ENCODE measurements at places on chromosomes 6 and 20.

GRCh38 chr6:168201383-168201782 is 118.2 kb downstream of the DACT2 start:
- no peak for DNase-seq

DNA sequence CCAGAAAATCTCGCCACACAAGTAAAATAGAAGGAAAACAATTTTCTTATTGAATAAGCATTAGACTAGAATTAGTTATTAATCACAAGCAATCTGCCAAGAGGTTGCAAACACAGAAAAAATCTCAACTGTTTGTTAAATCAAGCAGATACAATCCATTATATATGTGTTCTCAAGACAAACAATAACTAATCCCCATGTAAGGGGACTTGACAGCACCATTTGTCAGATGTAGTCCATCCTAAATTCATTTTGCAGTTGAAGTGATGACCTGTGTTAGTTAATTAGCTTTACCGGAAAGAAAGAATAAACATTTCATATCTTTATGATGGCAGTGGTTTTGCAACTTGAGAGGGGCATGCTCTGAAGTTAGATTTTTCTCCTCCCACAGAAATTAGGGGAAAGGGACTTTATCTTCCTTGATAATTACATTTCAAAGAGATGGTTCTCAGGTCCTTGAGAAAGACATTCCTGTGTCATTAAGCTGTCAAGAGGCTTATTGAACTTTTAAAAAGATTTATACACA is 1588.0 kb downstream of the GRIK2 start:
- no peak for DNase-seq

GRCh38 chr6:94377835-94378234 is 958.5 kb upstream of the EPHA7 start:
- DNase-seq: no peak

GRCh38 chr20:59087829-59088433 is 45.3 kb upstream of the PRELID3B start:
- no peak for DNase-seq

GRCh38 chr6:96197241-96197640 is 181.5 kb downstream of the FUT9 start:
- no peak for DNase-seq

GRCh38 chr6:5680095-5680494 is 326.6 kb downstream of the NRN1 start:
- DNase-seq: no peak

- no peak for DNase-seq
These were observed 929.6 kb downstream of the C6orf118 start for GRCh38 chr6:164379795-164380194.

GRCh38 chr6:150250826-150251225 is 108.0 kb downstream of the PPP1R14C start:
- DNase-seq: no peak

GRCh38 chr6:160002882-160003281 is 34.0 kb downstream of the IGF2R start:
- no peak for DNase-seq

GRCh38 chr6:68701159-68701558 is 66.1 kb downstream of the ADGRB3 start:
- DNase-seq: no peak

GRCh38 chr6:46190889-46191288 is 20.1 kb upstream of the ENPP5 start:
- DNase-seq: no peak

DNA sequence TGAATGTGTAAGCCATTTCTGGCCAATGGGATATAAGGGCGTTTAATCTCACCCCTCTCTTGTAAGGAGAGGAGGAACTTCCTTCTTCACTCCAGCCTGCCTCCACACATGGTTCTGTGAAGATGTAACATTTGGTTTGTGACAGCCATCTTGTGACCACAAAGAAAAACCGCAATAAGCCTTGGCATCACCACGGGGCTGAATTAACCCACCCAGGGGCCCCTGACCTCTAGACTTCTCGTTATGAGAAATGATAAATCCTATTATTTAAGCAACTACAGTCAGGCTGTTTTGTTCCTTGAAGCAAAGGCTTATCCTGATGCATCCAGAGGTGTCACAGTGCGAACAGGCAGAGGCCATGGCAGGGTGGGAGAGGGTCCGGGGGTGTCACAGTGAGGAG is 139.7 kb downstream of the CDC5L start:
- DNase-seq: no peak

DNA sequence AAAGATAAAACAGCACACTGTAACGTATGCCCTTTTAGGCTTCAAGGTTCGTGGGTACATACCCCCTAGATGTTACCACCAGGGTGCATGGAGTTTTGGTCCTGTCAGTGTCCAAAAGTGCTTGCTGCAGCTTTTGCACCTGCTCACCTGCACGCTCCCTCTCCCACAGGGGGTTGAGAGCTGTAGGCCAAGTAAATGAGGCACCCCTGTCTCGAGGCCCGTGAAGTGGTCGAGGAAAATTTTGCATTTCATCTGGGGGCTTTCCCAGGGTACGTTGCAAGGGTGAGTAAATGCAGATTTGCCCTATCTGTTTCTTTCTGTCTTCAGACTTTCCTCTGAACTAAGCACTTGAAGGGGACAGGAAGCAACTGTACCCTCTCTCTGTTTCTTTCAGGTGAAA is 136.0 kb downstream of the THBS2 start:
- no peak for DNase-seq

- no peak for DNase-seq
These were observed 49.6 kb upstream of the SLC22A1 start for GRCh38 chr6:160071805-160072690.

All from iPS DF 6.9 (cell line).